Daoy (cell line): ENCODE measurements at places on chromosomes 2 and 18. TPM values are rescaled to one million over a fixed set of nuclear protein-coding genes. Genes with fewer than 3 reads are reported as not detected.

DNA sequence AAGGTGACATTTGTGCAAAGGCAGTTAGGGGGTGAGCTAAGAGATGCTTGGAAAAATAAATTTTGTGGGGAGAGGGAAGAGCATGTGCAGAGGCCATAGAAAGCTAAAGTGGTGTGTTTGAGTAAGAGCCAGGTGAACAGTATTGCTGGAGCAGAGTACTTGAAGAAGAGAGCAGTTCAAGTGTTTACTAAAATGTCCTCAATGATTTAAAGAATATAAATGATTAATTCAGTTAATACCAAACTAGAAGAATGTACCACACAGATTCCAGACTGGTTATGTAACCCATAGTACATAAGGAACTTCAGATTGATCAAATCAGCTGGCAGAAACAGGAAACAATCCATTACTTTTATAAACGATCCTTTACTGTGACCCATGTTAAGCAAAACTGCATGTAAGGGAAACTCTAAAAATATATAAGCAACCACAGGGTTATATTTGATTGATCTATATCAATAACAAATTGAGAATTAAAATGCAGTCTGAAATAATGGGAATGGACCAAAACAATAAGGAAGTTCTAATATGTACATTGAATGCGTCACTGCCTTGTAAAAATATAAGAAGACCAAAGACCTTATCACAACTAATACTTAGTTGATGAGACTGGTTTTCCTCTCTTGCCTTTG lies 76.9 kb downstream of the LDAH start:
- DNase-seq, result no peak

DNA sequence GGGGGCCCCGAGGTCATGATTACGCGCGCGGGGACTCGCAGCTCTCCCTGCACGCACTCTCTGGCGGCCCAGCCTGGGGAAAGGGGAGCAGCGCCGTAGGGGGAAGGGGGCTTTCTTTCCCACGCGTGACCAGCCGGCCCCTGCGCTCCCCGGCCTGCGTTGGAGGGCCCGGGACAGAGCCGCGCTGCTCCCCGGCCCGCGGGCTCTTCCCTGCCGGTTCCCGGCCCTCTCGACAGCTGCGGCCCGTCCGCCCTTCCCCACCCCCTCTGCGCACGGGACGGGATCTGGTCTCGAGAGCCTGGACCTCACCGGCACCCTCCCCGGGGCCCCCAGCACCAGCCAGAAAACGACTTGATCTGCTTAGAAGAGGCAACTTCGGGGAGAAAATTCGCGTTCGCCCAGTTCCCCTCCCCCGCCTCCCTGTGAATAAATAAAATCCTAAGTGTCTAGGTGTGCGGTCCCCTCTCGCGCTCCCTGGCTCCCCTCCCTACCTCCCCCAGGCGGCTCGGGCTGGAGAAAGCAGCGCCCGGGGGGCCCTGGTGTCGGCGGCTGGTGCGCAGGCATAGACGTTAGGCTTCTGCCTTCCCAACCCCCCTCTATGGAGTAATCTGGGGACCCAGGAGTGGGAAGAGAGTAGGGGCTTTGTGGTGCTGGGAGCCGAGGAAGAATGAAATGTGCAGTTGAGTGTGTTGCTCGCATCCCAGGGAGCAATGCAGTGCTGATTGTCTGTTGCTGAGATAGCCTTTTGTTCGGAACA lies 803 bp upstream of the FIGN start:
- DNase-seq, result peak; percentile 63

GRCh38 chr2:199144546-199144945 lies 313.2 kb downstream of the SATB2 start:
- DNase-seq, result no peak

GRCh38 chr2:27270670-27271069 lies 4.6 kb upstream of the DNAJC5G start:
- no peak for DNase-seq

GRCh38 chr2:178927173-178927572 lies 120.0 kb upstream of the TTN start:
- peak; percentile 2 for DNase-seq

GRCh38 chr2:22748909-22749308 lies 636.1 kb upstream of the KLHL29 start:
- DNase-seq, result no peak

DNA sequence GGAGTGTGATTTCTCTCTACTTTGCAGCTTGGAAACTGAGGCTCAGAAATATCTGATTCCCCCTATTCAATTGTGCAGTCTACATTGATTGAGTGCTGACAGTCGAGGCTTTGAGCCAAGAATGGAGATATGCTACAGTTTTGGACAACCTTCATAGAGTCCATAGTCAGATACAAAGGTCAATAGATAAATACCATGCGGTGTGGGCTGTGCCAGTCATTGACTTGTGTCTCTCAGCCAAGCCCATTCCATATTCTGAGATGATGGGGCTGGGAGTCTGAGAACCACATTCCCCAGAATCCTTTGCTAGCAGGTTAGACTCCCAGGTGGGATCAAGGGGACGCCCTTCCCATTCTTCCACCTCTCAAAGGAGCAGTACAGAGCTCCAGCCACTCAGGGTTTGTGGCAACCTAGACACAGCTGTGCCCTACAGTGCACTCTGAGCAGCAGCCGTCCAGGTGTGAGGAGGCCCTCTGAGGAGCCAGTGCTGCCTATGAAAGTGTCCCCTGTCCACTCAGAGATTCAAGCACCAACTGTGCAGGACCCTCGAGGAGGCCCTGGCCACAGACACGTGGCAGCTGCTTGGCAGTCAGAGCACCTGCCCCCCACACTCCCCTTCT lies 348.3 kb downstream of the CYRIA start:
- DNase-seq, result no peak

- DNase-seq, result no peak
These were observed 52.5 kb downstream of the MBP start for GRCh38 chr18:77079954-77080682.

DNA sequence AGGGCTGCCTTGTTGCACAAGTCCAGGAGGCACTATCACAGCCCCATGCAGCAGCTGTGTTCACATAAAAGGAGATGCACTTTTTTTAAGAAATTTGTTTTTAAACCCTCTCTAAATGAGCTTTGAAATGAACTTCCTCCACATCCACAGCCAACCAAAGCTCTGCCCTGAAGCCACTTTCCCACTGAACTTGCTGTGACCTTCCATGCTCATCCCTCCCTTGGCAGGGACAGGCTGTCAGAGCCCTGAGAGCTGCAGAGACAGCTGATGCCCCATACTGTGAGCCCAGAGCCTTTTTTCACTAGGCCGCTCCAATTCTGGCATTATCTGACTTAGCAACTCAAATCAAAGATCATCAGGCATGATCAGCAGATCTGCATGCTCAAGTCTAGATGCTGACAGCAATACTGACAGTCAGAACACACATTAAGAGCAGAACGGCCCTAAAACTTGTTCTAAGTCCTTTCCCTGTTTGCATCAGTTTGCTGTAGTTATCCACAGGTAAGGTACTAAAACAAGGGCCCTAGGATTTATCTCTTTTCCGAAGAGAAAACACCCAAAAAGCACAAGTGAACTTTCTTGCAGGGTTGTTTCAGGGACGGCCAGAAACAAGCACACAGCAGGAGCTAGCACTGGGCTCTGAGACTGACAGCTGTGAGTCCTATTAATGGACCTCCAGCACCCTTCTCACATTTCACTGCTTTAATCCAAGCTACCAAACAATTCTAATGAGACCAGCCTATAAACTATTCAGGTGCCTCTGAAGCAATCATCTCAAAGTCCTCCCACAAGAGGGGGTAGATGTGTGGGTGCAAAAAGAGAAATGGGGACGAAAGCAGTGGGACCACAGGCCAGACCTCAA lies 34.9 kb downstream of the RNU4ATAC start:
- no peak for DNase-seq

The UGT1A8 gene
- total RNA-seq, result 15.1 and 15.4 TPM in 2 replicates

The SP9 gene
- total RNA-seq, result 0.24 and 0.69 TPM in 2 replicates

The MC4R gene
- total RNA-seq, result not detected in 2 replicates

The SRD5A2 gene
- total RNA-seq, result not detected in 2 replicates

The FAP gene
- 6.9 and 10.1 TPM in 2 replicates for total RNA-seq

The ESPNL gene
- 0.40 and 0.54 TPM in 2 replicates for total RNA-seq
